ENCODE measurements at places on chromosomes 7 and 10. TPM values are rescaled to one million over a fixed set of nuclear protein-coding genes. Genes with fewer than 3 reads are reported as not detected.
A peak's percentile ranks its signal among the peaks of the same experiment; 100 is the strongest.

DNA sequence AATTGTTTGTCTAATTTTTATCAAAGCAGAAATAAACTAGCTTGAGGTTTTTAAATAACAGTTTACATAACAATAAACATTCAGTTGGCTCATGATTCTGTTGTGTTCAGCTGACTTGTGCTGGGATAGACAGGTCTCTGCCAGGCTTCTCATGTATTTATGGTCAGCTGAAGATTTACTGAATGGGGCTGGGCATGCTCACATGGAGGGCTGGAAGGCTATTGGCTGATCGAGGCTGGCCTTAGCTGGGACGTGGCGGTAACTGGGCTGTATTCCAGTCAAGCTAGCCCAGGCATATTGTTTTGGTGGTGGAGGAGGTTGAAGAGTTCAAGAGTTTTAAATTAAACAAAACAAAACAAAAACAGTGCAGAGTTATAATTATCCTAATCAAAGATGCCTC, 251.0 kb upstream of the MTPN start:
- DNase-seq, result peak; percentile 8

DNA sequence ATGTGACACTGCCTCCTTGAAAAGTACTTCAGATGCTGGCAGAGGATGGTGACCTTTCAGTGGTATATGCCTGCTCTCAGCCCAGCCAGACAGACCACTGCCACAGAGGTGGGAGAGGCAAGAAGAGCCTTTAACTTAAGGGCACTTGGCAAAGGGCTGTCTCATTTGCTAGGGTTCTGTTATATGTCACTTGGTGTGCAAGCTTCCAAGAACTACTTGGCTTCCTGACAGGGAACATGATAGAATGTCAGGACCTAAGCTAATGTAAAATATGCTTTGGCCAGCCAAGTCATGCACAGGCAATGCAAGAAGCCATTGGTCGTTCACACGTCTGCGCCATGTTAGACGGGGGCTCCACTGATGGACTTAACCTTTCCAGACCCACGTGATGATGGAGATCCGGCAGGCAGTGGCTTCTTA, 54.7 kb downstream of the RBM20 start:
- DNase-seq, result no peak

DNA sequence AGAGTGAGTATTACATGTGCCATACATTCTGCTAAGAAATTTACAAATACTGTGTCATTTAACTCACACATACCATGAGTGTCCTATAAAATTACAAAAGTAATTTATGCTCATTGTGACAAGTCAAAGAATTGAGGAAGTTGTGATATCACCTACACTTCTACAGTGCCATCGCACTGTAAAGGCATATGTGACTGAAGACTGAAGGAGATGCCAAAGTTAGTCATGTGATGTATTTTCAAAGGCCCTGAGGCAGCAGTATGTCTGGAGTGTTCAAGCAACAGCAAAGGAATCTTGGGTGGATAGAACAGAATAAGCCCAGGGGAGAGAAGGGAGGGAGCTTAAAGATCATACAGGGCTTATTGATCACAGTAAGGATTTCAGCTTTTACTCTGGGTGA, 176.8 kb downstream of the WNT2 start:
- DNase-seq, result no peak

GRCh38 chr10:97512993-97513392, 14.3 kb downstream of the UBTD1 start:
- no peak for DNase-seq

Gene SUN3
- not detected for total RNA-seq

Gene CHST15
- 9.8 TPM for total RNA-seq

DNA sequence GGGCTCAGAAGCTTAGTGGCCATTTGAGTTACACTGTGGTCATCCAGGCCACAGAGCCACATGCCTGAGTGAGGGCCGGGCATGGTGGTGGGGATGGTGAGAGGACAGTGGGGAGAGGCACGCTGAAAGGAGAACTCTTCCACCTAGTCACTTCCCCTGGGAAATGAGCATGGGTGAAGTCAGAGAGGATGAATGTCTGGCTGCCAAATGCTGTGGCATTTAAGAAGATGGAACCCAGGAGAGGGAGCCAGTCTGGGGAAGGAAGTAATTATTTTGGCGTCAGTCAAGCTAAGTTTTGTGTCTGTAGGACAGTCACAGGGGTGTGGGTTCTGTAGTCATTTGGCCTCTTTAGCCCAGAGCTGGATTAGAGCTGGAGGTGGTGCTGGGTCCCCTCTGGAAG, 86.0 kb upstream of the PODXL start:
- no peak for DNase-seq

Gene PTPRN2
- total RNA-seq, result not detected

GRCh38 chr7:47179812-47180515, 401.9 kb downstream of the TNS3 start:
- peak; percentile 36 for DNase-seq

GRCh38 chr7:150947241-150947745, 30.8 kb downstream of the KCNH2 start:
- no peak for DNase-seq

Measured in MG63 (cell line).